Stimulated activated CD4-positive, alpha-beta T cell treated with anti-CD3 and anti-CD28 coated beads, Interleukin-1b, Interleukin-23, amount 100 ng/mL, for 1 hour (primary cell): ENCODE measurements at places on chromosomes 3 and 15.

- DNase-seq = no peak
These were observed 403.1 kb upstream of the TPM1 start for GRCh38 chr15:62639432-62639831.

- no peak for DNase-seq
These were observed 43.7 kb upstream of the ADPGK start for GRCh38 chr15:72827226-72827625.

DNA sequence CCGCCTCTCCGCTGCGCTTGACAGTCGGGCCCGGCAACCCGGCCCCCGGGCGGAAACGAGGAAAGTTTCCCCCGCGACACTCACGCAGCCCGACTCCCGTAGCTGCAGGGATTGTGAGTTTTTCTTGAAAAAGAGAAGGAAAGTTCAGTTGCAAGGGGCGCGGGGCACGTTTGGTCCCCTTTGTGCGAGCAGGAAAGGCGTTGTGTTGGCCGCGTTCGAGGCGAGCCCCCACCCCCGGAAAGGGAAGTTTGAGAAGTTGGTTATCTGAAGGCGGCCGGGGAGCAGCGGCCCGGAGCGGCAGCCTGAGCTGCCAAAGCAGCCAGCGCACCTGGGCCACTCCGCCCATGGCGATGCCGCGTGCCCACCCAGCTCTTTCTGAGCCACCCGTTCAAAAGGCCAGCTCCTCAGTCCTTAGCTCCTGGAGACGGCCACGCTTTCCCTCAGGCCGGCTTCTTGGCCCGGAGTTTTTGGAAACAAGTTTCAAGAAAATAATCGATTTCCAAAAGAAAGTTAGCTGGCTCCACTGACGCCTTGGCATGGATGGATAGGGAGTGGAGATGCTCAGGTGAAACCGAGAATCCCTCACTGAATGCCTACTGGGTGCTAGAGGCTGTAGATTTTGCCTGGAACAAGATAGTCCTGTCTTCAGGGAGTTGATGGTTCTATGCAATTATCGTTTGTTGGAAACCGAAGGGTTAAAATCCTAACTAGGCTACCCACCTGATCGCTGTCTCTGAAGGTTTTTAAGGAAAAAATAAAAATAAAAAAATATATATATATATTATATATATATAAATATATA, 832 bp downstream of the TGFBR2 start:
- no peak for DNase-seq

DNA sequence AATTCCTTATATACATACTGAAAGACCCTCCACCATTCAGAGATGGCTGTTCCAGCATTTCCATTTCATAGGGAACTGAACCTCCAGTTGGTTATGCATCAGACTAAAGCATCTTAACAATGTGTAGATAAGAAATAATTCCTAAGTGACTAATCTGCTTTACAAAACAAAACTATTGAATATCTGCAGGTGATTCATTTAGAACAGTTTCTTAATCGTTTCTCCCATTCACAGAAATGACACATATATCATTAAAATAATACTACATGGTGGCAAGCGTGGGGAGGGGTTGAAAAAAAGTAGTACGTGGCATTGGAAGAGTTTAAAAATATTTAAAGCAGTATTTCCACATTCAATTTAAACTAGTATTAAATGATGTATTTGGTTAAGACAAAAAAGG, 19.5 kb downstream of the COPS2 start:
- DNase-seq = no peak

DNA sequence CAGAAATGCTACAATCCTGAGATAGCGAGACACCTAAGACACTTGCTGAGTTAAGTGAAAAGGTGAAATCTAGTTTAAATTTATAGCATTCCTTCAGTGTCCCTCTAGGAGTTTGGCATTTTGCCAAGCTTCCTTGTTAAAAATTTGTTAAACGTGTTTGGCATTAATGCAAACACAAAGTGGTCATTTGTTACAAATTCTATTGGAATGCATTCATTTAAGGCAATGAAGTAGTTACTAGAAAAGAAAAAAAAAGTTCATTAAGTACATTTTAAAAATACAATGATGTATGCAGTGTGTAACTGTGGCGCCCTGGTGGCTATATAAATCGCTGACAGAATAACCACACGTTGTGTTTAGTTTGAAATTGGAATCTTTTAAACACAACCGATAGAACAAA, 31.3 kb upstream of the WNT5A start:
- no peak for DNase-seq
